ENCODE measurements at places on chromosomes 3 and 15.
A peak's percentile ranks its signal among the peaks of the same experiment; 100 is the strongest.

DNA sequence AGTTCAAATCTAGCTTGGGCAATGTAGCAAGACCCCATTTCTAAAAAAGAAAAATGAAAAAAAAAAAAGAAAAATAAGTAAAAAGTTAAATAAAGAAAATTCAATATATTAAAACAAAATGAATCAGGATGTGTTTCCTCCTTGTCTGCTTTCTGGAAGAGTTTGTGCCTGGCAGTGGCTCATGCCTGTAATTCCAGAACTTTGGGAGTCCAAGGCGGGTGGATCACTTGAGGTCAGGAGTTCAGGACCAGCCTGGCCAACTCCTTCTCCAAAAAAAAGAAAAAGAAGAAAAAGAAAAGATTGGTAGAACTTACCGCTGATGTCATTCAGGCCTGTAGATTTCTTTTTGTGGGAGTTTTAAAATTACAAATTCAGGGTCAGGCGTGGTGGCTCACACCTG is 36.8 kb downstream of the DAG1 start:
- DNase-seq: no peak

DNA sequence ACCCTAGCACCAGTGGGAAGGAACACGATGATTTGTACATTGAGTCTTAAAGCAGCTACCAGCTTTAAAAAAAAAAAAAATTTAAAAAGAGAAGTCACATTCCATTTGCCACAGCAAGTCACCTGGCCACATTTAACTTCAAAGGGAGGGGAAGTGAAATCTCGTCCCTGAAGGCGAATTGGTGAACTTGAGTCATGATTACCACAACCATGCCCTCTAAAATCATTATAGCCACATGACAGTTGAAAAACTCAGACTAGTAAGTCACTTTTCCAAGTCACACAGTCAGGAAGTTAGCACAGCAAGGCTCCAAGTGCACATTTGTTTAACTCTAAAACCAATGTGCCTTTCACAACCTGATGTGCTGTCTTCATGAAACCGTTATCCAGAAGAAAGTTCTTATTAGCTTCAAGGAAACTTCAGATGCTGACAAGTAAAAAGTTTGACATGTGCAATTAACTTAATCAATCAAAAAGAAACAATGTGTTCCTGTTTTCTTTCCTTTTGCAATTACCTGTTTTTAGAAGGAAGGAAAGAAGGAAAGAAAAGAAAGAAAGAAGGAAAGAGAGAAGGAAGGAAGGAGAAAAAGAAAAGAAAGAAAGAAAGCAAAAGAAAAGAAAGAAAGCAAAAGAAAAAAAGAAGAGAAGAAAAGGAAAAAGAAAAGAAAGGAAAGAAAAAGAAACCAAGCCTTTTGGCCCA is 8.3 kb upstream of the THSD4 start:
- DNase-seq: no peak

DNA sequence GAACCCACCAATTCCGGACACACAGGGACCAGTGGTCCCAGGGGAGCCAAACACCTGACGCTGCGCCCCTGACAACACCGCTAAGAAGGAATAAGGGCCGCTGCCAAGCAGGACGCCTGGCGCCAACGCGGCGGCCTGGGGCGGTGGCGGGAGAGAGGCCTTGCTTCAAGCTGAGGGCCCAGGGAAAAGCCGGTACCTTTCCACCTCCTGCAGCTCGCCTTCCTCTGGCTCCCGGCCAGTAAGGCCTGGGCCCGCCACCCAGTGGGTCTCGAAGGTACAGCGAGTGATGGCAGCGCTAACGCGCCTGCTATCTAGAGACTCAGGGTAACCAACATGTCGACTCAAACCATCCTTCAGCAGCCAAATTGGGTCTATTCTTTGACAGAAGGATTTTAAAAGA is 1074.1 kb downstream of the SI start:
- no peak for DNase-seq

GRCh38 chr3:183775781-183776180 is 49.6 kb downstream of the MAP6D1 start:
- no peak for DNase-seq

- DNase-seq: peak; percentile 33
Observed at GRCh38 chr15:77021803-77022381, 27.0 kb downstream of the PSTPIP1 start.

DNA sequence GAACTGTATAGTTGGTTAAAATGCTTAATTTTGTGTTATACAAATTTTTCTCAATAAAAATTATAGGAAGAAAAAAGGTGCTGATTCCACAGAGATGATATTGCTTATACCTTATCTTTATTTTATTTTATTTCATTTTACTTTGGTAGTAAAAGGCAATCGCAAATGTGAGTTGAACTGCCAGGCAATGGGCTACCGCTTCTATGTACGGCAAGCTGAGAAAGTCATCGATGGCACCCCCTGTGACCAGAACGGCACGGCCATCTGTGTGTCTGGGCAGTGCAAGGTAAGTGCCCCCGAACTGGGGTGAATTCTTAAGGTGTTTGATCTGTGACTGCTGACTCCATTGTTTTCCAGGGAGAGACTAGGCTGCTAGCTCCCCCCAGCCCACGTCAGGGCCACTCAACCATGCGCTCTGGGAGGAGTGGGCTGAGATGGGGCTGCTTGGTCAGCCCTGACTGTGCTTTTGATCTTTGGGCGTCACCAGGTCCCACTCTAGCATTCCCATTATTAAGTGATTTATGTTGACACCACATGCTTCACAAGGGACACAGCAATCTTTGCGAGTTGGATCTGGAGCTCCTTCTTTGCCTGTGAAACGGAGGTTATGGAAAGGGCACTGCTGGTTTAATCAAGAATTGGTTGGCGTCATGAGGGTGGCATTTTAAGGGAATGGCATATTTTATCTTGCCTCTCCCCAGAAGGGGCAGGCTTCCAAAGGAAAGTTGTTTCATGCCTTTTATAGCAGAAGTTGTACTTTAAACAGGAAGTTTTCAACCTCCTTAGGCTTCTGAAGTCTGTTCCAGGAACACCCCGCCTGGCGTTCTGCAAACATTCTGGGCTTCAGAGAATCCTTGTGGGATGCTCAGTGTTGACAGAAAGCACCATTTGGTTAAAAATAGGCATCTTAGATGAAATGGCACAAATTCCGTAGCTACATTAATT is 296.5 kb downstream of the THSD4 start:
- no peak for DNase-seq

GRCh38 chr3:170007031-170007663 is 30.6 kb upstream of the GPR160 start:
- DNase-seq: peak; percentile 56

GRCh38 chr15:58387130-58387529 is 44.7 kb upstream of the LIPC start:
- no peak for DNase-seq

- peak; percentile 9 for DNase-seq
Observed at GRCh38 chr3:143171141-143171980, 51.8 kb downstream of the CHST2 start.

GRCh38 chr3:171283183-171283847 is 176.9 kb downstream of the TNIK start:
- DNase-seq: no peak

- DNase-seq: no peak
Observed at GRCh38 chr3:51270559-51270958, 114.5 kb upstream of the MANF start.

DNA sequence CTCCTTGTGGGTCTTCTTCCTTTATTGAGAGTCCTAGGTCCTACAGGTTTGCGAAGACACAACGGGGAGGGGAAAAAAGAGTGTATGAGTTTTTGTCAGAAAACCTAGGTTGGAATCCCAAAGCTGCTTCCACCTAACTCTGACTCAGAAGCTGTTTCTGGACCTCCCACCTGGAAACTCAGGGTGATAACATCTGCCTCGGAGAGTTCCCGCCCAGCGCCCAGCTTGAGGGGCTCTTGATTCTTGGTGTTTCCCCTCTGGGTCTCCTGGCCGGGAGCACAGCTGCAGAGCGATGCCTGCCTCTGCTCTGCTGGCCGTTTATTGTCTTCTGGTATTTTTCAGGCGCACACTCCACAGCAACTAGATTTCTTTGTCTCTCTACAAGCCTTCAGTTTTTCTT is 52.9 kb upstream of the MYZAP start:
- no peak for DNase-seq

DNA sequence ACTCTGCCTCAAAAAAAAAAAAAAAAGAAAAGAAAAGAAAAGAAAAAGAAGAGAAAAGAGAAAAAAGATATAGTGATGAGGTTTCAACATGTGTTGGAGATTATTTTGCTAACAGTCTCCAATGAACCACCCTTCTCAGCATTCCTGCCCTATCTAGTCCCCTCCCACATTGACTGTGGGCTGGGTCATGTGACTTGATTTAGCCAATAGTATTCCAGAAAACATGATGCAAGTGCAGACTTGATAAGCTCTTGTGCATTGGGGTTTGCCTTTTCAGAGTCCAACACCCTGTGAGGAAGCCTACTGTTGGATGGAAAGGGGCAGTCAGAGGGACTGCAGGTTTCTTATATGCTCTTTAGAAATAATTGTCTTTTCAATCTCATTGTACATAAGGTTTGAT is 37.8 kb upstream of the MED12L start:
- DNase-seq: no peak

DNA sequence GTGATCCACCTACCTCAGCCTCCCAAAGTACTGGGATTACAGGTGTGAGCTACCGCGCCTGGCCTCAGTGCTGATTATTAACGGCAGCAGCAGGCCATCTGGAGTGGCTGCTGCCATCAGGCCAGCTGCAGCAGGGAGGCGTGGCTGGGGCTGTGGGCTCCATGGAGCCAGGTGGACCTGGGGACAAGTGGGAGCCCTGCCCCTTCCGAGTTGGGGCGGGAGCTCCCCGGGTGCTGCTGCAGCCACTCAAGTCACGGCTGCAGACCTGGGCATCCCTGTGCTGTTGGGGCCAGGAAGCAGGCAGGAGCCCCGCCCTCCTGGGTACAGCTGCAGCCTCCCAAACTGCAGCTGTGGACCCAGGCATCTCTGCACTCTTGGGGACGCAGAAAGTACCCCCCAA is 23.9 kb downstream of the LRRC49 start:
- no peak for DNase-seq

GRCh38 chr15:88656760-88657221 is 18.0 kb downstream of the ISG20 start:
- DNase-seq: no peak

DNA sequence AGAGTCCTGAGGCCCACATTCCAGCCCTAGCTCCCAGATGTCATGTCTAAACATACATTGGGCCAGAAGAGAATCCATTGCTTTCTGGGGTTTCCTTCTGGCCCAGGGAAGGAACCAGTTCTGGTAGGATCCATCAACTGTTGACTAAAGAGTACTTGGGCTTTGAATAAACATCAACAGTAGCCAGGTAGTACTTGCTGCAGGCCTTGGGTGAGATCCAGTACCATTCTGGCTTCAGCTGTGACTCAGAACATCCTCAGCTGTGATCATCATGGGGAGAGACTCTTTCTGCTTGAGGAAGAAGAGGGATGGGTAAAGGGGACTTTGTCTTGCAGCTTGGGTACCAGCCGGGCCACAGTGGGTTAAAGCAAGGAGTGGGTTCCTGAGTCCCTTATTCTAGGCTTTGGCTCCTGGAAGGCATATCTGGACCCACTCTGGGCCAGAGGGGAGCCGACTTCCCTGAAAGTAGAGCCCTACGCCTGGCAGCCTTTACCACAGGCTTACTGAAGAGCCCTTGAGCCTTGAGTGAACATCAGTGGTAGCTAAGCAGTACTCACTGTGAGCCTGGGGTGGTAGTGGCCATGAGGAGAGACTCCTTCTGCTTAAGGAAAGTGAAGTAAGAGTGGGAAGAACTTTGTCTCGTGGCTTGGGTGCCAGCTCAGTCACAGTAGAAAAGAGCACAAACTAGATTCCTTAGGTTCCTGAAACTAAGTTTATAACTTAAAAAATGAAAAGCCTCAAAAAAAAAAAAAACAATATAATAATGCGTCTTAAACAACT is 128.3 kb downstream of the GOLIM4 start:
- no peak for DNase-seq

- DNase-seq: no peak
Observed at GRCh38 chr15:69025320-69025719, 10.8 kb downstream of the NOX5 start.

DNA sequence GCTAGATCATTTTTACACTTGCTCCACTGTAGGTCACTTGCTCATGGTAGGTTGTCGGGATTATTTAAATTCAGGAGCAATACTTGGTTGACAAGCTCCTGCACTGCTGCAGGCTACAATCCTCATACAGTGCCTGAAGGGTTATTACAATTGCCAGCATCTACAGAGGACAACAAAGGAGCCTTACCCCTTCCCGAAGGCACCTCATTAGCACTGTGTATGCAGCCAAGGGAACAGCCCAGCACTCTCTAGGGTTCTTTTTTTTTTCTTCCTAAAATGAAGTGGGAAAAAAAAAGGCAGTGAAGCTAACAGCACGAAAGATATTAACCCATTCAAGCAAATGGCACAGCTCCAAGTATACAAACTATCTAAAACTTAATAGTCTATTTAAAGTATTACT is 142.7 kb downstream of the ULK4 start:
- no peak for DNase-seq

GRCh38 chr15:93034512-93034911 is 54.5 kb downstream of the RGMA start:
- DNase-seq: no peak

- DNase-seq: no peak
Observed at GRCh38 chr3:52842424-52842823, 7.6 kb upstream of the MUSTN1 start.

- no peak for DNase-seq
Observed at GRCh38 chr3:37536840-37537239, 324.8 kb upstream of the CTDSPL start.

GRCh38 chr15:39213385-39213840 is 367.5 kb upstream of the THBS1 start:
- DNase-seq: no peak

GRCh38 chr15:47427463-47427862 is 289.8 kb upstream of the SEMA6D start:
- no peak for DNase-seq

DNA sequence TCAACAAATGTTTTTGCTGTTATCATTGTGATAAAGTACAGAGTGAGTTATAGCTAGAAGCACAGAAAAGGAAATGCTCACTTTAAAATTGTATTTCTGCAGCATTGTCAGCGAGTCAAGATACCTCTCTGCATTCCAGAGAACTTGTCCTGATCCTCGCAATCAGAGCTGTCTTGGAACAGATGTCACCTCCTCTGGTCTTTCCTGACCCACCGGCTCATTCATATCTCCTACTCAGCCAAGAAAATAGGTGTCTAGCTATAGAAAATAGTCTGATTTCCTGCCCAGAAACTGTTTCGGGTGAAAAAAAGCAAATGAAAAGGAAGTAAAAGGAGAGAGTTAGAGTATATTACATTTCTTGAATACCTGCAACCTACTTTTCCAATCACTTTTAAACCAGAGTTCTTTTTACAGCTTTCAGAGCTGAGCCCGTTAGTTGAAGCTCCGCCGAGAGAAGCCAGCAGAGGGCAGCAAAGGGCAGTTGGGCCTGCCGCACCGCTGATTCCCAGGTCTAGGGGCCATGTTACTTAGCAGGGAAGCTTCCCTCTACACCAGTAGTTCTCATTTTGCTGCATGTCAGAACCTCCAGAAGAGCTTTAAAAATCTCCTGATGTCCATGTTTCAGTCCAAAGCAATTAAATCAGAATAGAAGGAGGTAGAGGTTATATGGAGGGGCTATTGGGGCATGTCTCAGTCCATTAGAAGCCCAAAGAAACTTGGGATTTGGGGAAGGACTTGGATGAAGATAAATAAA is 185.7 kb upstream of the THRB start:
- DNase-seq: no peak

- no peak for DNase-seq
Observed at GRCh38 chr15:31383139-31383538, 56.5 kb downstream of the KLF13 start.

GRCh38 chr3:121552379-121552778 is 6.6 kb upstream of the POLQ start:
- DNase-seq: no peak

All from T-cell (primary cell).